Naive thymus-derived CD4-positive, alpha-beta T cell (primary cell): ENCODE measurements at places on chromosomes 4 and X.

DNA sequence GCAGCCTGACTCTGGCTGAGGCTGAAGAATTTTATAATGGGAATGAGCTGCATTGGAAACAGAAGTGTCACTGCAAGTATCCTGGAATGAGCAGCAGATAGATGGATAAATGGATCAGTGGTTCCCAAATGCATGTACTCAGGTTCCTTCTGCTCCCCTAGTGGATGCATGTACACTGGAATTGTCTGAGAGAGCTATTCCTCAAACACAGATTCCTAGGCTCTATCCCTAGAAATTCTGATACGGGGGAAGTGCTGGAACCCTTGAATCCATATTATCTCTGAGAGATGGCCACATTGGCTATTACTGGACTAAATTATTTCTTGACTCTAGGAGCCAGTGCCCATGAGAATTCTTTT lies 64.8 kb downstream of the TMEM131L start:
- H3K27me3 ChIP-seq = no peaks in the 10 kb centered on the region
- H3K4me3 ChIP-seq = no peak overlapping the region

GRCh38 chr4:154124539-154125255 lies 335.8 kb upstream of the SFRP2 start:
- no peak overlapping the region for H3K4me3 ChIP-seq
- no peaks in the 10 kb centered on the region for H3K36me3 ChIP-seq
- H3K4me1 ChIP-seq = no peaks in the 10 kb centered on the region
- H3K27me3 ChIP-seq = no peaks in the 10 kb centered on the region

DNA sequence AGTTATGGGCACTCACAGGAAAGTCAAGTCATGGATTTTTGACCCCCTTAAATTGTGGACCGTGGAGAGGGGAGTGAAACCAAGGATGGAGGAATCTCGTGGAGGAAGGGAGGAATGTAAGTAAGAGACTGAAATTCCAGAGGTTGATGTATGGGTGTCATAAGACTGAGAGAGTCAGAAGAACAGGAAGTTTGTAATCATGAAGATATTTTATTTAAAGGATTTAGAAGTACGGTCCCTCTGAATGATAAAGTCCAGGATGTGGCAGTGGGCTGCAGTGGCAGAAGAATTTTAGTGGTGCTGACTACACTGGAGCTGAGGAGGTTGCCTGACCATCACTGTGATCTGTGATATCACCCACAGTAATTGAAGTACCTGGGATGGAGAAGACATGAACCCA lies 57.8 kb downstream of the DCLK2 start:
- H3K4me3 ChIP-seq = no peak overlapping the region
- no peaks in the 10 kb centered on the region for H3K36me3 ChIP-seq
- no peaks in the 10 kb centered on the region for H3K4me1 ChIP-seq
- H3K27me3 ChIP-seq = no peaks in the 10 kb centered on the region
- no peak overlapping the region for H3K27ac ChIP-seq

GRCh38 chr4:168605411-168605810 lies 108.6 kb downstream of the PALLD start:
- H3K36me3 ChIP-seq = no peaks in the 10 kb centered on the region
- no peak overlapping the region for H3K27ac ChIP-seq
- DNase-seq = no peak

GRCh38 chr4:15139599-15139998 lies 137.3 kb downstream of the CPEB2 start:
- no peaks in the 10 kb centered on the region for H3K36me3 ChIP-seq
- H3K4me3 ChIP-seq = no peak overlapping the region
- DNase-seq = no peak
- H3K27me3 ChIP-seq = no peaks in the 10 kb centered on the region
- H3K4me1 ChIP-seq = no peaks in the 10 kb centered on the region

GRCh38 chr4:65968831-65969558 lies 298.7 kb upstream of the EPHA5 start:
- H3K4me1 ChIP-seq = no peaks in the 10 kb centered on the region
- no peak overlapping the region for H3K27ac ChIP-seq
- no peak overlapping the region for H3K4me3 ChIP-seq
- no peaks in the 10 kb centered on the region for H3K36me3 ChIP-seq
- no peak for DNase-seq
- no peaks in the 10 kb centered on the region for H3K27me3 ChIP-seq

DNA sequence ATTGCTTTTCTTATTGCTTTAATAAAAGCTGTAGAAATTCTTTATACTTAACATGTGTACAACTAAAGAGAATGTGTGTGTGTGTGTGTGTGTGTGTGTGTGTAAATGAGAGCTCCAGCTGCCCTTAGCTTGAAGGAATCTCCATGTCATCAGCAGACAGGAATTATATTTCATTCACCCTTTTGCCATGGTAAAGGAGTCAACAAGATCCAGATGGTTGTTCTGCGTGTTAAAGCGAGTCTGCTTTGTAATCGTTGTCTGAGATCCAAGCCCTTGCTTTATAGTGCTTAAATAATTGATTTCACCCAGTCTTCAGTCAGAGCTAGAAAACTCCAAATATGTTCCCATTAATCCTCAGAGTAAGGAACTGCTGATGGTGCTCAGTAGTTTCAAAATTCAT lies 285.5 kb downstream of the PDGFC start:
- no peak overlapping the region for H3K4me3 ChIP-seq
- no peak for DNase-seq
- no peaks in the 10 kb centered on the region for H3K27me3 ChIP-seq
- no peak overlapping the region for H3K27ac ChIP-seq
- H3K4me1 ChIP-seq = no peaks in the 10 kb centered on the region

DNA sequence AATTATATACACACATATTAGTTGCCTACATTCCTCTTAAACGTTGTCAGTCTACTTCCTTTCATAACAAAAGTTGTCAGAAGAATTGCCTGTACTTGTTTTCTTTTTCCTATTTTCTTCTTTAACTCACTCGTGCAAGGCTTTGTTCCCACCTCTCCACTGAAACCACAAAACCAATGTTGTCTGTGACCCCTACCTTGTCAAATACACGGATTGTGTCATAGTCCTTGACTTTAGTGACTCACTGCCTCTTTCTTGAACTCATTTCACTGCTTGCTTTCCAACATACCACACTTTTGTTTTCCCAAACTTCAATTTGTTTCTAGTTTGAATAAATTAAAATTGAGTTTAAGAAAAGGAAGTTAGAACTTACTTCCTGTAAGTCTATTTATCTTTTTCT lies 283.9 kb upstream of the AGA start:
- H3K4me1 ChIP-seq = no peaks in the 10 kb centered on the region
- no peak overlapping the region for H3K4me3 ChIP-seq
- no peaks in the 10 kb centered on the region for H3K27me3 ChIP-seq
- no peak overlapping the region for H3K27ac ChIP-seq

DNA sequence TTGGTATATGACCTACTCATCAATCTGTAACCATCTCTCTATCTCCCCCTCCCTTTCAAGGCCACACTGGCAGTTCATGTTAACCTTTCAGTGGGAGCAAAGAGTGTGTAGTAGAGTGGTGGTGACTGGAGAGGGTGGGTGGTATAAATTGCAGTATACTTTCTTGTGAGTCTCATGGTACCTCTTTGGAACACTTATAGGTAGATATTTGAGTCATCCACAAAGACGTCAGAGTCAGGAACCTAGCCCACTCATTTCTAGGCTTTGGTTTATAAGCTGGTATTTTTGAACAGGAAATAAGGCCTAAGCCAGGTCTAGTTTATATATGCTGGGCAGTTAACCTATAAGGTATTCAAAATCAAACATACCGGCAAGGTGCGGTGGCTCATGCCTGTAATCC lies 36.3 kb downstream of the RLIM start:
- H3K4me3 ChIP-seq = no peak overlapping the region
- H3K27me3 ChIP-seq = no peaks in the 10 kb centered on the region
- H3K4me1 ChIP-seq = no peaks in the 10 kb centered on the region
- H3K27ac ChIP-seq = no peak overlapping the region
- no peaks in the 10 kb centered on the region for H3K36me3 ChIP-seq

- no peak overlapping the region for H3K4me3 ChIP-seq
- H3K27me3 ChIP-seq = no peaks in the 10 kb centered on the region
- H3K4me1 ChIP-seq = no peaks in the 10 kb centered on the region
- H3K27ac ChIP-seq = no peak overlapping the region
Measured at GRCh38 chrX:107773206-107773605, 2.4 kb downstream of the TSC22D3 start.

DNA sequence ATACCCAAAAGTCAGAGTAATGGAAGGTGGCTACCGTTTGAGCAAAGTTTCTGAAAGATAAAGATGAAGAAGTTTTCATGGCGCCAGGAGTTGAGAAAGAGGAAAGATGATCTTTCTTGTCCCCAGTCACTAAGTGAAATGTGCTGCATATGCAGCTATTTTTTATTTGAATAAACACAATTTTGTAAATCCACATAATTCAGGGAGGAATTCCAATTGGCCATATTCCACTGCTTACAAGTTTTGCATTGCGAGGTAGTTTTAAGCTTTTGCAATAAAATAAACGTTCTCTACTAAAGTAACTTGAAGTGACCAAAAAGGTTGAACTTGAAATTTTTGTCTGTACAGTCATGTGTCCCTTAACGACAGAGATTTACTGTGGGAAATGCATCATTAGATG lies 139.3 kb upstream of the VCX2 start:
- H3K36me3 ChIP-seq = no peaks in the 10 kb centered on the region
- H3K4me3 ChIP-seq = no peak overlapping the region
- no peak for DNase-seq
- H3K27me3 ChIP-seq = no peaks in the 10 kb centered on the region
- H3K4me1 ChIP-seq = no peaks in the 10 kb centered on the region
